ENCODE measurements at places on chromosomes 6 and 20. TPM values are rescaled to one million over a fixed set of nuclear protein-coding genes. Genes with fewer than 3 reads are reported as not detected.

The TFB1M gene
- total RNA-seq: 36.1 TPM

The PTCHD4 gene
- not detected for total RNA-seq

GRCh38 chr6:152701863-152702401 lies 4.2 kb downstream of the MYCT1 start:
- no peak for DNase-seq

The ADTRP gene
- 1.7 TPM for total RNA-seq

DNA sequence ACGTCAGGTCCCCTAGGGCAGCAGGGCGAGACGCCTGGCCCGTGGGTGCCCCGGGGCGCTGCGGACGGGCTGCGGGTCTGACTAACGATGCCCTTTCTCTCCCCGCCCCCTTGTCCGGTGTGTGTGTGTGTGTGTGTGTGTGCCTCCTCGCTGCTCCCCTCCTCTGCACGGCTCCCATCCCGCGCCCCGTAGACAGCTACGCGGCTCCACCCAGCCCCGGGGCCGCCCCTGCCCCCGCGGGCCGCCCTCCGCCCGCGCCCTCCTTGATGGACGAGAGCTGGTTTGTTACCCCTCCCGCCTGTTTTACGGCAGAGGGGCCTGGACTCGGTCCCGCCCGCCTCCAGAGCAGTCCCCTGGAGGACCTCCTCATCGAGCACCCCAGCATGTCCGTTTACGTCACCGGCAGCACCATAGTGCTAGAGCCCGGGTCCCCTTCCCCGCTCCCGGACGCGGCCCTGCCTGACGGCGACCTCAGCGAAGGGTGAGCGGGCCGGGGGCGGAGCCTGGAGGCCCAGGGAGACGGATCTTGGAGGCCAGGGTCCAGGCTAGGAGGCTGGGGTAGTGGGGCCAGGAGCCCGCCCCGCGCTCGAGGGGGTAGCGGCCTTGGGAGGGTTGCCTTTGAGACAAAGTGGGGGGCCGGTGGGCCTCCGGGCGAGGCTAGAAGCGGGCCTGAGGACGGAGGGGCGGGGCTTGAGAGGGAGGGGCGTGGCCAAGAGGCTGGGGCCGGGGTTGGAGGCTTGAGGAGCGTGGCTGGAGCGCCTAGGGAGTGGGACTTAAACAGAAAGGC lies 5.1 kb downstream of the TP53INP2 start:
- DNase-seq: peak; percentile 55

The FOXQ1 gene
- total RNA-seq: 0.08 TPM

- no peak for DNase-seq
Measured at GRCh38 chr20:3820901-3821727, 767 bp downstream of the AP5S1 start.

The C20orf144 gene
- 0.11 TPM for total RNA-seq

The EBF4 gene
- total RNA-seq: 0.13 TPM

The KCNQ5 gene
- 5.0 TPM for total RNA-seq

DNA sequence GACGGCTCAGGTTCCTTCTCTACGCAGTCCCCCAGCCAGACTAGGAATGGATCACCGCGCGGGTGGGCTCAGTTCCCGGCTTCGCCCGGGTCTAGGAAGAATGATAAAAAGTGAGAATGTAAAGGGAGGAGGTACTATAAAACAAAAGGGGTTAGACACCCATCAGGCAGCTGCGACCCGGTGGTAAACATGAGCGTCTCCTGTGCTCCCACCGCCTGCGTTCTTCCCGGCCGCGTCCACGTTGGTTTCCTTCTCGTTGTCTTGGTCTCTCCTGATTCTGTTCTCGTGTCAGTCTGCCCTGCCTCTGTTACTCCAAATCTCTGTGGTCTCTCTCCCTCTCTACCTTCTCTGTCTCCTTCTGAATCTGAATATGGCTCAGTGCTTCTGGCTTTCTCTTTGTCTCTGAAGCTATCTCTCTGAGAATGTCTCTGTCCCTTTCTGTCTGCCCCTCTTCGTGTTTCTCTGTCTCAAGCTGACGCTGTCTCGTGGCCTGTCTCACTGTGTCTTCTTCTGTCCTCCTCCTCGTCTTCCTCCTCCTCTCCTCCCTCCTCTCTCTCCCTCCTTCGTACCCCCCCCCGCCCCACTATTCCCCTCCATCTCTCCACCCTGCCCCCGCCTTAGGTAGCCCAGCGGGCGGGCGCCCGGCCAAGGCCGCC lies 41.6 kb upstream of the FOXP4 start:
- DNase-seq: no peak

DNA sequence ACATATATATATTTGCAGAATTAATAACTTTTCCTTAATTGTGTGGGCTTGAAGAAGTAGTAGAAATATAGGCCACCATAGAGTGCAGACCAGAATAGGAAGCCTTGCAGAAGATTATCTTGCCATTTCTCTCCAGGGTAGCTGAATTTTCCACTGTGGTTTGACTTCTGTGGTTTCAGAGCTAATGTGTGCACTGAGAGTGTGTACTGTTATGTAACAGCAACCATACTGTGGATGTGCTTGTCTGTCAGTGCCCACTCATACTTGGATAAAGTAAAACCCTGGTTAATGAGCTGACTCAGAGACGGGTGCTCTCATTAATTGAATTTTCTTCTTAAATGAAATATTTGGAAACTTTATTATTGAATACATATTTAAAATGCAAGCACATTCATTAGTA lies 57.2 kb downstream of the CEP43 start:
- DNase-seq: peak; percentile 76

The NELFE gene
- 51.1 TPM for total RNA-seq

DNA sequence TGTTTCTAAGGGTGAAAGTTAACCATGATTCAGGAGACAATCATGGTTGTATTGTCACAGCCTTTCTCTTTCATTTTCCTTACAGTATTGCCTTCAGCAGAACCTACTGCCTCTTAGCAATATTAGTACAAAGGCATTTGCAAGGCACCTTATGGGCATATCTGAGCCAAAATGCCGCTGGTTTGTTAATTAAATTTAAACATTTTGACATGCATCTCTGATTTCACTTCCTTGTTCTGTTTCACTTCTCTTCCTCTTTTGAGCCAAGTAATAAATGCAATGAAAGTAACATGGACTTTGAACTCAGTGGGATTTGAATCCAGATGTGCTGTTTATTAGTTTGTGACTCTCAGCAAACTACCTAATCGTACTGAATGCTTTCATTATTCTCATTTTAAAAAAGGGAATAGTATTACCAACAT lies 467.4 kb upstream of the CITED2 start:
- peak; percentile 75 for DNase-seq

The LRRC73 gene
- total RNA-seq: 0.13 TPM

DNA sequence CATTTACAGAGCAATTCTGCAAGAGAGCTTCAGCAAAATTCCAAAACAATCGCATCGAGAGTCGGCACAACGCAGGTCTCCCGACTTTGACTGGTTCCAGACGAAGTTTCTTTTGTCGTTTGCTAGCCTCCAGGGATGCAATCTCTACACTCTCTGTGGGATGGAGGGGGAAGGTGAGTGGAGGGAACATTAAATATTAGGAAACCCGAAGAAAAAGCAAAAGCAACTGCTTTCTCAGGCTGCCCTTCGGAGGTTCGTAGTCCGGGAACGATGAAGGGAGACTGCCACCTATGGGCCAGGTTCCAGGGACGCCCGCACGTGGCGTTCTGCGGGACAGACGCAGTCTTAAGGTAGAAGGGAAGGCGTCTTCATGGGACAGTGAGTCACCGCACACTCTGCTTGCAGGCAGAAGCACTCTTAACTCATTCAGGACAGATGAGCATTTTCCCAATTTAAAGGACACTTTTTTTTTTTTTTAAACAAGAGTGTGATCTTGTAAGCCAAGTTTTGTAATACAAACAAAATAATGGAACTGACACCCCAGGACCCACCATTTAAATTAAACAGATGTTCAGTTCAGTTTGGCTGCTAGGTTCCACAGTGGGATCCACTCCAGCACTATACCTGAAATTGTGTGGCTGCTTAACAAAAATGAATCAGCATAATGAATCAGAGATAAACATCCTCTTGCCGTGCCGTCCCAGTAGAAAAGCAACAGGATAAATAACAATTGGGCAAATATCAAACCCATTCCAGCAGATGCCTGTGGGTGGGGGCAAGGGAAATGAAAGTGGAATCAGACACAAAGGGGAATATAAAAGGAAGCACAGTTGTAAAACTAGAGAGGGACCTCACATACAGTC lies 65.8 kb upstream of the ARMC2 start:
- no peak for DNase-seq

DNA sequence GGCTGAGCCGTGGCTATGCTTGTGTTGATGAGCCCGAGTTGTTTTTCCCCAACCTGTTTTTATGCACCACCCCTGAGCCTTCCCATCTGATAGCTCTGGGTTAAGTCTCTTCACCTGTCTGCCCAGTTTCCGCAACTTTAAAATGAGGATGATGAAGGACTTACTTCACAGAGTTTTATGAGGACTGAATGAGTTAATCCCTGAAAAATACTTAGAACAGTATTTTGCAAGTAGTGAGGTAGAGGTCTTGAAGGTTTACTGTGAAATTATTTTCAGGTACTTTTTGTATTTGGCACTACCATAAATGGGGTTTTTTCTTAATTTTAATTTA lies 3.2 kb downstream of the MTG2 start:
- no peak for DNase-seq

- DNase-seq: no peak
Measured at GRCh38 chr6:5058254-5058653, 26.9 kb upstream of the PPP1R3G start.

The LY6G5B gene
- 11.1 TPM for total RNA-seq

The BPIFB1 gene
- 0.13 TPM for total RNA-seq

The AURKA gene
- total RNA-seq: 61.2 TPM

The GMPR gene
- total RNA-seq: 1.1 TPM

DNA sequence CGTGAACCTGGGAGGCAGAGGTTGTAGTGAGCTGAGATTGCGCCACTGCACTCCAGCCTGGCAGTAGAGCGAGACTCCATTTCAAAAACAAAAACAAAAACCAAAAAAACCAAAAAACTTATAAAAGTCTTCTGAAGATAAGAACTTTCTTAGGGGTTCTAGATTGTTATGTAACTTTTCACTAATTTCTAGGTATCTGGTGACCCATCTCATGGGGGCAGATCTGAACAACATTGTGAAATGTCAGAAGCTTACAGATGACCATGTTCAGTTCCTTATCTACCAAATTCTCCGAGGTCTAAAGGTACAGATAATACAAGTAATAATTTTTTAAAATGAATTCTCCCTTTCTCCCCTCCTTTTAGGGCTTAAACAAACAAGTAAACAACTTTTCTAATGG lies 45.1 kb downstream of the MAPK14 start:
- DNase-seq: no peak

DNA sequence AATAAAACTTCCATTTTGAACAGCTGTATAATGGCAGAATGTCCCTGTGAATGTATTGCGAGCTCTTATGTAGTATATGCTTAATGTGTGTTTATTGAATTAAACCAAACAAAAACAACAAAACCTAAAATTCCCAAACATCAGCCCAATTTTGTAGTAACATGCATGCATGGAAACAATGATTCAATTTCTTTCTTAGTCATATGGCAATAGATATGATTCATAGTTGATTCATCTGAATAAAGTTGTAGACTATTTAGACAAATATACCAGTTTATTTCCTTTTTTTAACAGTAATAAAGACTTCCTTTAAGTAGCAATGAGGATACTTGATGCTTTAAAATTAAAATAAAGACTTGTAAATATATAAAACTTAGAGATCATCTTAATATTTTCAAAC lies 670.6 kb downstream of the CD109 start:
- DNase-seq: no peak

Measured in GM12878 (cell line).